ENCODE measurements at places on chromosomes 11 and 22.

GRCh38 chr22:50523458-50523805 is 2.0 kb downstream of the SCO2 start:
- DNase-seq: no peak

DNA sequence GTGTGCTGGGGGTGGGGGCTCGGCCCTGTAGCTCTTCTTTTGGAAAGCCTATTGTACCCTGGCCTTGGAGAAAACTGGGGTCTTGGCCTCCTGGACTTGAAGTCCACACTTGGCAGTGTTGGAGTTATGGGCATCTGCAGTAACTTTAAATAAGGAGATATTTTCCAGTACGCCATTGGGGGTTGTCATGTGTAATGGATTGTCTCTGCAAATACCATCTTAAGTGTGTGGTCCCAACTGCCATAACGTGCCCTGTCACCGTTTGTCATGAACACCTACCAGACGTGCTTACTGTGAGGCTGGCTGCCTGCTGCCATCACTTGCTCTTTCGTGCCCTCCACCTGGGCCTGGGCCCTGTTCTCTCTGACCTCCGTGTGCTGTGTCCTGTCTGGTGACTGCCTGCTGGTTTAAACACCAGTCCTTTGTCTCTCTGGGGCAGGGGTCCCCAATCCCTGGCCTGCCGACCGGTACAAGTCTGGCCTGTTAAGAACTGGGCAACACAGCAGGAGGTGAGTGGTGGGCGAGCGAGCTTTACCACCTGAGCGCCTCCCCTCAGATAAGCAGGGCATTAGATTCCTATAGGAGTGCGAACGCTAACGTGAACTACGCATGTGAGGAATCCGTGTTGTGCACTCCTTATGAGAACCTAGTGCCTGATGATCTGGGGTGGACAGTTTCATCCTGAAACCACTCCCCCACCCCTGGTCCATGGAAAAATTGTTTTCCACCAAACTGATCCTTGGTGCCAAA is 3.6 kb upstream of the ZDHHC8 start:
- DNase-seq: no peak

DNA sequence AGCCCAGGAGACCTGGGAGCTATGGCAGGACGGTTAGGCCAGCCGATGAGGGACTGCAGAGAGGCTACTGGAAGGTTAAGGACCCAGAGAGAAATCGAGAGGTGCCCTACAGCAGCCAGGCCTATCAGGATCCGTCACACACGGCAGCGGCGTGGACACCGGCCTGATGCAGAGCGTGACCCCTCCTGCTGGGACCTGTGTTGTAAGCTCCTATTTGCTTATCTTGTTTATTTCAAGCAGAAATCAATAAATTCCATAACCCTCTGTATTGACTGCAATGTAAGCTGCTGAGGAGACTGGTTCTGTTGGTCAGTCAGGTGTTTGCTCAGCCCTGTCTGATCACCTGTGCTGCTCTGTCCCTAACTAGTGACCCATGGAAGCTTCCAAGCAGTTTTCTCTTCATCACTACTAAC is 39.9 kb downstream of the PPP2R1B start:
- DNase-seq: no peak

GRCh38 chr11:71239581-71239980 is 12.8 kb downstream of the SHANK2 start:
- DNase-seq: no peak
